GOT3 (cell line): ENCODE measurements at places on chromosomes 4 and X.

- no peak for DNase-seq
Observed at GRCh38 chr4:95251568-95251967, 297.2 kb downstream of the UNC5C start.

- DNase-seq = no peak
Observed at GRCh38 chrX:148459343-148459742, 41.1 kb upstream of the AFF2 start.

DNA sequence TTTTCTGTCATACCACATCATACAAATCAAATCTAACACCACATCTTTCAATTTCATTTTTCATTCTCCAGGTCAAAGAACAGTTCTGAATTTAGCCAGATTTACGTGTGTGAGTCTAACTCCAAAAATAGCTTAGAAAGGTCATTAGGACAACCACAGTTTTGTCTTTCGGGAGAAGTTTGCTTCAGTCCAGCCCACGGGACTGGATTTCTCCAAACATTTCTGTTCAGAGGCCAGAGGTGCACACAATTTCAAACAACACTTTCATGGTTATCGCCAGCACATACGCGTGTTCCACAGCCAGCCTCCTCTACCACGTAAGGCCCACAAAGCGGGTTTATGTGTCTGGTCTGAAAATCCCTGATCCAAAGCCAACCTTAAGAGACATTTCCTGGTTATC is 65.9 kb downstream of the VEGFC start:
- DNase-seq = no peak

- DNase-seq = no peak
Observed at GRCh38 chr4:108458681-108459080, 161.7 kb upstream of the RPL34 start.

GRCh38 chr4:174789657-174790056 is 39.4 kb downstream of the GLRA3 start:
- no peak for DNase-seq

GRCh38 chr4:98490251-98490650 is 168.2 kb downstream of the TSPAN5 start:
- DNase-seq = no peak

DNA sequence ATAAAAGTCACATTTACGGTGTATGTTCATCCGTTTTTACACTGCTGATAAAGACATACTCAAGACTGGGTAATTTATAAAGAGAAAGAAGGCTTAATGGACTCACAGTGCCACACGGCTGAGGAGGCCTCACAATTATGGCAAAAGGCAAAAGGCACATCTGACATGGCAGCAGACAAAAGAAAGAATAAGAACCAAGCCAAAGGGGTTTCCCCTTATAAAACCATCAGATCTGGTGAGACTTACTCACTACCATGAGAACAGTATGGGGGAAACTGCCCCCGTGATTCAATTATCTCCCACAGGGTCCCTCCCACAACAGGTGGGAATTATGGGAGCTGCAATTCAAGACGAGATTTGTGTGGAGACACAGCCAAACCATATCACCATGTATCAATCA is 7.3 kb upstream of the GUCY1B1 start:
- no peak for DNase-seq

- no peak for DNase-seq
Observed at GRCh38 chrX:110180176-110180927, 137.5 kb downstream of the AMMECR1 start.

DNA sequence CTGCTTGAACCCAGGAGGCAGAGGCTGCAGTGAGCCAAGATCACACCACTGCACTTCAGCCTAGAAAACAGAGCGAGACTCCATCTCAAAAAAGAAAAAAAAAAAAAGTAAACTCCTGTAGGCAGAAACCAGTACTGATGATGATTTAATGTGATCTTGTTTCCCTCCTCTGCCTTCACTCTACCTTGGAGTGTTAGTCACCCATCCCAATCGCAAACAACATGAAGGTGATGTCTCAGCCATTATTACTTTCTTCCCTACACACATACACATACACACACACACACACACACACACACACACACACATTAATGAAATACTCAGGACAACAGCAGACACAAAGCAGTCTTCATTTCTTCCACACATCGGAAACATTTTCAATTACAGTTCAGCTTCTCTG is 15.6 kb downstream of the XKRX start:
- DNase-seq = no peak

GRCh38 chrX:144946666-144947065 is 300.6 kb upstream of the SPANXN1 start:
- no peak for DNase-seq

GRCh38 chr4:79913581-79913980 is 159.4 kb downstream of the ANTXR2 start:
- no peak for DNase-seq

- DNase-seq = no peak
Observed at GRCh38 chrX:34585561-34585960, 71.5 kb downstream of the TMEM47 start.

- no peak for DNase-seq
Observed at GRCh38 chr4:37948542-37948941, 11.7 kb upstream of the PTTG2 start.

DNA sequence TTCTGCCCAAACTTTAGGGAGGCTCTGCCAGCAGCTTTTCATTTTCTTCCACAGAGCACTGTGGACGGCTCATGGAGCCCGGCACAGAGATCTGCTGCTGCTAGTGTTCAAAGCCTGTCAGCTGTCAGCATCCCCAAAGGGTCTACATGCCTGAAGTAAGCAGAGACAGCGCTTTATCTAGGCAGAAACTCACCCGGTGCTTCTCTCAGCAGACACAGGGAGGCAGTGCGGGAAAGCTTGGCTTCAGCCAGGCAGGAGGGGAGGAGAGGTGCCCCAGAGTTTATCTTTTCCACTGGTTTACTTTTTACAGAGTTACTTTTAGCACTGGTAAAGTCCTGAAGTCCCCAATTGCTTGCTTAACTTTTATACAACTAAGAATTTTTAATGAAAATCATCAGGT is 339.3 kb downstream of the NKX6-1 start:
- DNase-seq = no peak

DNA sequence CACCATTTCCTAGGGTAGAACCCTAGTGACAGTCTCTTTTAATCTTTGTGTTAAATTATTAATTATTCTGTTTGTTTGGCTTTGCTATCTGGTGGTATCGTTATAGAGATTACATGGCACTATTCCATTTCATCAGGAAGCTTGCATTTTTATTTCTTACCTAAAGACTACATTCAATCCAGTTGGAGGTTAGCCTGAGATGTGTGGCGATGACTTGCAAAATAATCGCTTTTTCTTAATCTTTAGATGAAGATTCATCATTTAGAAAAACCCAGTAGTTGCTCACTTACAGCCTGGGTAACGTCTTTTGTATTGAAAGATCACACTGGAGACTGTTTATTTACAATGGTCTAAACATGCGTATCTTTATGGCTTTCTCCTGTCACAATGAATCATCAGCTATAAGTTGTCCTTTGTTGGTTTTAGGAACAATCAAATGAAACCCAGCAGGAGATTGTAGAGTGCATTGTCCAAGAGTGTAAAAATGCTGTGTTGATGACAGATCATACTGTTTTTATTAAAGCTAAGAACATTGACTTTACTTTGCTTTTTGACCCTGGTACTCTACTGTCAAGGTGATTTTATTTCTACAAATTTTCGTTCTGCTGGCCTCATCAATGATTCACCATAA is 281.7 kb upstream of the PITX2 start:
- DNase-seq = no peak

- no peak for DNase-seq
Observed at GRCh38 chr4:76582074-76582816, 147.2 kb downstream of the SHROOM3 start.

GRCh38 chrX:37331546-37331945 is 17.6 kb upstream of the PRRG1 start:
- DNase-seq = no peak

GRCh38 chr4:169657470-169658107 is 37.2 kb downstream of the CLCN3 start:
- DNase-seq = no peak

- DNase-seq = no peak
Observed at GRCh38 chr4:139085141-139085540, 69.6 kb downstream of the NOCT start.

GRCh38 chr4:52588097-52588496 is 71.0 kb downstream of the USP46 start:
- DNase-seq = no peak

DNA sequence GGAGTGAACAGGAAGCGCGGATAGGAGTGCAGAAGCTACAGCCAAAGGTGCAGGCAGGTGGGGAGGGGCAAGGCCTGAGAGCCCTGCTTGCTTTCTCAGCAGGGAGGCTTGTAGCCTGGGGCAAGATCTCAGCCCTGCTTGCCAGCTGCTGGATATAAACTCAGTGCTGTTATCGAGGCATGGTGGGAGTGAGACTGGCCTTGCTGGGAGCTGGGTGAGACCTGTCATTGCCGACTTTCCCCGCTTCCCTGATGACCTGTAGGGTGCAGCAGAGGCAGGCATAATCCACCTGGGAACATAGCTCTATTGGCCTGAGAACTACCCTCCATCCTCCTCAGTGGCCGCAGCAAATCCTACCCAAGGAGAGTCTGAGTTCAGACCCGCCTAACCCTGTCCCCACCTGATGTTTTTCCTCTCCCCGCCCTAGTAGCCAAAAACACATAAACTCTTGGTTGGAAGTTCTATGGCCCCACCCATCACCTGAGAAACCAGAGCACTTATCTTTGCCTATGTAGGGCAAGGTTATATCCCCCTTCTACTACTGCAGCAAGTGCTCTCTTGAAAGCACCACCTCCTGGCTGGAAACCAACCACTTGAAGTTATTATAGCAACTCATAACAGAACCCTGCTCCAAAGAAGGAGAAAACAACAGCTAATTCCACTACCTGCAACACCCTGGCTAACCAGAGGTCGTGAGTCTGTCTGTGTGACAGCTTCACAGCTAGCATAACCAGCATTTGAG is 80.7 kb downstream of the FHIP1A start:
- DNase-seq = no peak

GRCh38 chr4:127425851-127426250 is 206.9 kb upstream of the INTU start:
- no peak for DNase-seq

- no peak for DNase-seq
Observed at GRCh38 chr4:45741897-45742296, 382.0 kb downstream of the GABRG1 start.

- DNase-seq = no peak
Observed at GRCh38 chr4:145480257-145480656, 1.4 kb upstream of the SMAD1 start.

DNA sequence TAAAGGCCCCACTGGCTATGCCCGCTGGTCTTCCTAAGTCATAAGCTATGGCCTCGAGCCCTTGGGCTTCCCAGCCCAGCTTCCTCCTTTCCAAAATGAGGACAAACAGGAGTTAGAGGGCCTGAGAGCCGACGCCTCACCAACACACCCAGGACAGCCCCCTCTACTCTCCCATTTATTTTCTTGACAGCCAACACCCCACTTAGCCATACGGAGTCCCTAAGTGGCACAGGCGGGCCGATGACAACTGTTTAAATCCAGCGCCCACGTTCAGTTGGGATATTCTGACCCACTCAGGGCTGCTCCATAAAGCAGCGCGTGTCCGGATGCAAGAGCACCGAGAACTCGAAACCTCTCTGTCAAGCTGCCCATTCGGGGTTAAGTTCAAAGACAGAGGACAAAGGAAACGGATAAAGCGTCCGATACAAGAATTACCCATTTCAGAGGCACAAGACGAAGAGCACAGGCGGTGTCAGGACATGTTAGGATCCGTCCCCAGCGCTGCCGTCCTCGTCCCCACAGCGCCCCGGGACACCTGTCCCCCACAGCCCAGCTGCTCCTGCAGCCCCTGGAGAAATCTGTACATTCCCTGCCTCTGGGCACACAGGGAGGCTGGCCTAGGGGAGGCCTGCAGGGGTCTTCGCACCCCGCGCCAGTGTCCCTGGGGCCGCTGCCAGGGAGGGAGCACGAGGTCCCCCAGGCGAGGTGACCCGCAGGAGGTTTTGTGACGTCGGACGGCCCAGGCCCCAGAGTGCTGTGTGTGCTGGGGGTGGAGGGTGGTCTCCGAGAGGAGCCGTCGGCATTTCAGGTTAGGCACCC is 1.2 kb downstream of the PRKX start:
- DNase-seq = no peak

DNA sequence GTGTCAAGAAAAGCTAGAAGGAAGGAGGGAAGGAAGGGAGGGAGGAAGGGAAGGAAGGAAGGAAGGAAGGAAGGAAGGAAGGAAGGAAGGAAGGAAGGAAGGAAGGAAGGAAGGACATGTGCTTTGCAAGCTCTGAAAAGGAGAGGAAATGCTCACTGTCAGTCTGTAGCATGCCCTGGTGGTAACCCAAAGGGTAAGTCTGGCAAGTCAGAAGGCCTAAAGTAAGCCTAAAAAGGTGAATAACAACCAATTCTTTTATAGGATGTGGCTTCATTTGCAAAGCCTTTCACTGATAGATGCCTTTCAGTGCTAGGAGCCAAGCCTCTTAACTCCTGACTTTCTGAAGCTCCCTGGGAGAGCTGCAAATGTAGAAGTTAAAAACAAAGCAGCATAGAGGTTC is 542.6 kb downstream of the CFAP47 start:
- DNase-seq = no peak

DNA sequence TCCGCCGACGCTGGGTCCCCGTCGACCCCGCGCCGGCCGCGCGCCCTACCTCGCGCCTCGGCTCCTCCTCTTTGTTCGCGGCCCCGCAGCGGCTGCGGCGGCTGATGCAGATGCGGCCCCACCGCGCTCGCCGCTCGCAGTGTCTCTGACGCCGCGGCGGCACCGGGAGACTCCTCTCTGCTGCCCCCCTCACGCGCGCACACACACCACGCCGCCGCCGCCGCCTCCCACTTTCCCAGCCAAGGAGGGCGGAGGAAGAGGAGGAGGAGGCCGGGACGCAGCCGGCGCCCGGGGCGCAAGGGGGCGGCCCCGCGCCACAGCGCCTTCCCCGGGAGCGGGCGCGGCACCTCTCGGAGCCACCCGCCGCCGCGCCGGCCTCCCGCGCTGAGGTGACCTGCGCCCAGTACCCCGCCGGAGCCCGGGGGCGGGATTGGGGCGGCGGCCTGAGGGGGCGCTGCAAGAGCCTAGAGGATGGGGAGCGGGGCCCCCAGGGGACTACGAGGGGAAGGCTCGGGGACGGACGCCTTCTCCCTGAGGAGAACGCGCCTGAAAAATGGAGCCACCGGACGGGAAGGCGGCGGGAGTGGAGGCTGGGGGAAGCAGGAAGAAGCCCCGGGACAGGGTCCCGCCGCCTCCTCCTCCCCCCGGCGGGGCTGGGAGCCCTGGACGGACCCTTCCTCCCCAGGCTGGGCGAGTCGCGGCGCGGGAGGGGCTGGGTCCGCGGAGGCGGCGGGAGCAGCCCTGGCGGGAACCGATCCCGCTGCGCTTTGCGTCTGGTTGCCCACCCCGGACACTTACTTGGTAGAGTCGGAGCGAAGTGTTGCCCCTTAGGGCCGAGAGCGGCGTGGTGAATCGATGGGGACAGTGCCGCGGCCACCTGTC is at the start of gene SH3RF1:
SH3RF1 (minus strand) TSS at position 147 of the 882 bp plus-strand sequence. CDS start 1,744 bp downstream, outside the sequence.
- peak; percentile 12 for DNase-seq
